Aorta (tissue), 5 donors: ENCODE measurements at places on chromosomes 7 and 10. TPM values are rescaled to one million over a fixed set of nuclear protein-coding genes. Genes with fewer than 3 reads are reported as not detected.
A peak's percentile ranks its signal among the peaks of the same experiment; 100 is the strongest.

Gene NCF1
- total RNA-seq = 16.4 TPM

Gene LGI1
- 5.1 TPM for total RNA-seq

DNA sequence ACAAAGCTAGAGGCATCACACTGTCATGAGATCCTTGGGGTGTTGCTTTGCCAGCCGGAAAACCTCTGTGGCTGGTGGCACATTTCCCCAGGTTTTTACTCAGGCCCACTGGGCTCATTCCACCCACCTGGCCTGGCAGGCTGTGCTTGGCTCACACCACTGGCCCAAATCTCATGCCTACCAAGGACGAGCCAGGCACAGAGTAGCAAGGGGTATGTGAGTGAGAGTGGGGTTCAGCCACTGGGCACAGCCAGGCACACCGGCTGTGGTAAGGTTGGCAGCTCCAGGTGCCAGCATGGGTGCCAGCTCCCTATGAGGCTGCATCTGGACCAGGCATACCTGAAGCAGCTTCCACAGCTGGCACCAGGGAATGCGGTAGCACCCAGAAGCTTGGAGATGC, 21.4 kb downstream of the STEAP1 start:
- H3K4me1 ChIP-seq = no peaks in the 10 kb centered on the region
- no peaks in the 10 kb centered on the region for H3K36me3 ChIP-seq
- H3K27me3 ChIP-seq = no peaks in the 10 kb centered on the region
- DNase-seq = no peak
- no peak overlapping the region for H3K4me3 ChIP-seq

DNA sequence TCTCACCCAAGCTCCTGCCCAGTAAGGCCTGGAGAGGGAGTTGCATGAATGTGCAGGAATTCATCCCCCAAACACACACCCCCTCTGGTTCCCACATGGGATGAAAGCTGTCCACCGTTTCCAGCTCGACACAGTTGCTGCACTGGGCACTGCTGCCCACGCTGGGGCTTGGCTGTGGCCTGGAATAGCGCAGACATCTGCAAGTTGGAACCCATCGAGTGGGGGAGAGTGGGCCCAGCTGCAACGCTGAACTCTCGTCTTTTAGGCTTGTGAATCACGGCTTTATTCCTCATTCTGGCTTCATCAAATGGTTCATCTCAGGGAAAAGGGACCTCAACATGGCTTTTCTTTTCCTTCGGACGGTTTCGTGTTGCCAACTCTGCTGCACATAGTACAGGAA, 264.7 kb downstream of the DNAJB6 start:
- H3K27me3 ChIP-seq = no peaks in the 10 kb centered on the region
- H3K4me3 ChIP-seq = no peak overlapping the region
- DNase-seq = peak; percentile 25
- H3K27ac ChIP-seq = no peak overlapping the region
- no peaks in the 10 kb centered on the region for H3K4me1 ChIP-seq

- no peak overlapping the region for H3K4me3 ChIP-seq
- H3K4me1 ChIP-seq = no peaks in the 10 kb centered on the region
- H3K36me3 ChIP-seq = no peaks in the 10 kb centered on the region
- H3K27me3 ChIP-seq = no peaks in the 10 kb centered on the region
Observed at GRCh38 chr10:124369986-124370385, 48.7 kb downstream of the OAT start.
